Transverse colon (tissue), 4 donors: ENCODE measurements at places on chromosomes 12 and 14.
A peak's percentile ranks its signal among the peaks of the same experiment; 100 is the strongest.

- peak; percentile 54 for DNase-seq
These were observed 15.2 kb upstream of the RNASE12 start for GRCh38 chr14:20606190-20606901.

GRCh38 chr12:42145197-42145549, 499 bp upstream of the GXYLT1 start:
- DNase-seq, result no peak

DNA sequence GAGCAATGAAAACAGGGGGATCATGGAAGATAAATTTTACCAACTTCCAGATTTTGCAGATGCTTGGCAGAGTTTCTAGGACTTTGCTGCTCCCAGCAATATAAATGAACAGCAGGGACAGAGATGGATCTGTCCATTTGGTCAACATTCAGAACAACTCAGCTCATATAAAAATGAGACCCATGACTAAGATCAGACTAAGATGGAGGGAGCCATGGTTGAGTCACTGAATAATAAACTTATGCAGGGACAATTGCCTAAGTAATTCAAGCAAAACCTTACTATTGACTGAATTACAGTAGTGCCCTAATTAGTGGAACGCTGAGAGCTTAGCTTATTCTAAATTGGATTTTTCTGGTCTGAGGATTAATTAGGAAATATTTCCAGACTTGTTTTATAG, 205.1 kb downstream of the SLC5A8 start:
- DNase-seq, result no peak

DNA sequence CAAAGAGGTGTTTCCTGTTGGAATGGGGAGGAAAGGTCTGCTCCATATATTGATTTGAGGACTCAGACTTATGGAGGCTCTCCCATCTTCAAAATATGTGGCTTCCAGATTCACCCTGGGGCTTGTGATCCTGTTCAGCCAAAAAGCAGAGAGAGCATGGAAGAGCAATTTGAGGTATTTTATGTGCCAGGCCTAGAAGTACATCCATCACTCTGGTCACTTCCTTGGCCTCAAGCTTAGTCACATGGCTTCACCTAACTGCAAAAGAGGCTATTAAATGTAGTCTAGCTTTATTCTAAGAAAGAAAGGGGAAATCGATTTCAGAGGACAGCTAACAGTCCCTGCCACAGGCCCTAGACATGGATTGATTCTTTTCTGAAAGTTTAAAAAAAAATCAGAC, 86.2 kb downstream of the C12orf50 start:
- DNase-seq, result no peak

GRCh38 chr12:116338064-116338846, 60.8 kb upstream of the MED13L start:
- no peak for DNase-seq

DNA sequence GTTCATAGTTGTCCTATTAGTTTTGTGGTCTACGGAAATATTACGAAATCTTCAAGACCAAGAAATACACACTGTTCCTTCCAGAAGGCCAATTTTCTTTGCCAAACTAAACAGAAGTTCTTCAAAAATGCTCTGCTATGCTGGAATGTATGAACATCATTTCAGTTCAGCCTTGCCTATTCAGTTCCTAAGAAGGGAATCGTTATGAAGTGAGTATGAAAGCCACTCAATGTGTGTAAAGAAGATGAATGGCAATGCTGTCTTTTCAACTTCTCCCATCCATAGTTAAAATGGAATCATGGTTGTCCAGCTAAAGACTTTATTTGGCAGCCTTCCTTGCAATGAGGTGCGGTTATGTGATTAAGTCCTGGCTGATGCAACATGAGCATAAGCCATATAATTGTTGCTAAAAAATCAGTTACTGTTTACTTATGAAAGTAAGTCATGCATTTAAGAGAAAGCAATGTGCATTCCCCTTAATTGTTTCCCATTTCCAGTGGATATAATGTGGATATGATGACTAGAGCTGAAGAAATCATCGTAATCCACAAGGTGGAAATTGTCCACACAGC, 73.8 kb upstream of the PTPRR start:
- no peak for DNase-seq
